D721Med (cell line): ENCODE measurements at places on chromosomes 11 and 22.

- no peak for DNase-seq
Observed at GRCh38 chr11:65260756-65261590, 789 bp upstream of the POLA2 start.

- peak; percentile 96 for DNase-seq
Observed at GRCh38 chr11:69670158-69670845, 4.9 kb downstream of the LTO1 start.

DNA sequence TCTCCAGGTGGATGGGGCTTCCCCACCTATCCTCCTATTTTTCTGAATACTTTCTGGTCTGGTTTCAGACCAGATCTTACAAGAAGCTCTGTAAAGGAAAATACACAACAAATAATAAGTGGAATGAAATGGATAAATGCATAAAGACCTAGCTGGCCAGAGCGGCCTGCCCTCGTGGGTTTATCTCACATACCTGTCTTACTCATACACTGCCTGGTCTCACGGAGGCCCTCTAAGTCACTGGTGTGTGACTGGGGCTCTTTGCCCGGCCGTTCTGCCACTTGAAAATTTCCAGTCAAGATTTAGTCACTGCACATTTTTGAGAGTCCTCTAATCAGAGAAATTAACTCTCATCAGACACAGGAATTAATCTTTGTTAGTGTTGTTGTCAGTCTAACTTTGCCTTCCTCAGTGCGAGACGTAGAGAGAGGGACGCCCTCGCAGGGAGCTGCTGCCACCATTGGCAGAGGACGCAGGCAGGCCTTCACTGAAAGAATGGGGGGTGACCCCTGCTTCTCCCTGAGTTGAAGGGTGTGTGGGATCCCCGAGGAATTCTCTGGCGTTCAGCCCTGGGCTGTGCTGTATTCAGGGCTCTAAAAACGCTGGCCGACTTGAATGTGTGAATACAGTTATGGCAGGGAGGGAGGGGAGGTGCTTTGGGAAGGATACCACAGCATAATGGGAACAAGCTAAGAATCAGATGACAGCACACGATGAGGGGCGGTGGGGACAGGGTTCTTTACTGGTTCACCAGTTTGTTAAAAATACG is 46.3 kb upstream of the CADM1 start:
- DNase-seq, result no peak

GRCh38 chr11:34773826-34774225 is 142.4 kb downstream of the APIP start:
- no peak for DNase-seq

GRCh38 chr22:20429254-20430100 is 8.1 kb downstream of the SCARF2 start:
- peak; percentile 16 for DNase-seq

DNA sequence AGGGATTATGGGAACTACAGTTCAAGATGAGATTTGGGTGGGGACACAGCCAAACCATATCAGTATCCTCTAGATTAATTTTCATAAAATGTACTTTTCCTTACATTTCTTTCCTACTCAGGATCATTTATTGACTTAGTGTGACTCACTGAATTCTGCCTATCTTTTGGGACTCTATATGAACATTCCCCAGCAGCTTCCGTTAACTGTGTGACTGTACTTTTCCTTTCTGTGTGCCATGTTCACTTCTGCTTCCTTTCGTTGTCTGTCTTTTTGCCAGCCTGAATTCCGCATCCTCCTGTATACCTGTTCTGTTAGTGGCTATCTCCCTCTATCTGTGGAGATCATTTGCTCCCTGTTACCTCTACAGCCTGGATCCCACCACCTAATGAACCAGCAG is 48.8 kb downstream of the SPECC1L start:
- no peak for DNase-seq

GRCh38 chr11:84780689-84781293 is 846.4 kb downstream of the DLG2 start:
- DNase-seq, result no peak

GRCh38 chr11:45076761-45077160 is 69.7 kb upstream of the PRDM11 start:
- DNase-seq, result no peak

- DNase-seq, result no peak
Observed at GRCh38 chr22:19843857-19844376, 10.8 kb downstream of the GNB1L start.

GRCh38 chr11:79440571-79441460 is at the start of gene TENM4:
TENM4 (minus strand) TSS chr11:79441030; CDS start chr11:79069944, 371,086 bp downstream.
- DNase-seq, result peak; percentile 25

DNA sequence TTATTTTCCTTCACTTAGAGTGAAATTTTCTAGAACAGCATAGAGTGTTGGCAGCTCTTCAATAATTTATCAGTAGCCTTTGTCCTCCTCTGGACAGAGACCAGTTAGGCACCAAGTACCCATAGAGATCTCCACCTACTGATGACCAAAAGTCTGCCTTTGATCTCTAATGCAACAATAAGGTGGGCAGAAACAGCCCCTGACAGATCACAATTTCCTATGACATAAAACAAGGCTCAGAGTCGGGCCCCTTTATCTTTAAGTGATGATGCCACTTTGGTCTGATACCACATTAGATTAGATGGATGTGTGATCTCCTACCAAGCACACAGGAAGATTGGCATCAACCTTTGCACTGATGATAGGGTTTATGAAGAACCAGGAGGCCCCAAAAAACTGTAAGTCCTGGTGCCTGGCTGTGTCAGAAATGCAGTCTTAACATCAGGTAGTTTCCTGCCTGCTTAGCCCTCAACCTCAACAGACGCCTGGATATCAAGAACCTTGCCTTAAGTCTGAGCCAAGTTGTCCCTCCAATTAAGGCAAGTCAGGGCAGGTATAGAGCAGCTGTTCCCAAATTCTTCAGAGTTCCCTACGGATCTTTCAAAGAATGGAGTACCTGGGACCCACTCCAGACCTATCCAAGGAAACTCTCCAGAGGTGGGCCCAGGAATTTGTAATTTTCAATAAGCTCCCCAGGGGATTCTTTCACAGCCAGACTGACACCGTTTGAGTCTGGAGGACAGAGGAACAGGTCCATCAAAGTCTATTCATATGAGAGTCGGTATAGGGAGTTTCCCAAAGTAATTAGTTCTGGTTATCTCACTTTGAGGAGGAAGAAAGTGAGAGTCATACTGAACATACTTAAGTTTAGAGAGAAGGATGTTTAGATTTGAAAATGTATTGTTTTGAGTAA is 30.6 kb upstream of the TMPRSS4 start:
- DNase-seq, result no peak

DNA sequence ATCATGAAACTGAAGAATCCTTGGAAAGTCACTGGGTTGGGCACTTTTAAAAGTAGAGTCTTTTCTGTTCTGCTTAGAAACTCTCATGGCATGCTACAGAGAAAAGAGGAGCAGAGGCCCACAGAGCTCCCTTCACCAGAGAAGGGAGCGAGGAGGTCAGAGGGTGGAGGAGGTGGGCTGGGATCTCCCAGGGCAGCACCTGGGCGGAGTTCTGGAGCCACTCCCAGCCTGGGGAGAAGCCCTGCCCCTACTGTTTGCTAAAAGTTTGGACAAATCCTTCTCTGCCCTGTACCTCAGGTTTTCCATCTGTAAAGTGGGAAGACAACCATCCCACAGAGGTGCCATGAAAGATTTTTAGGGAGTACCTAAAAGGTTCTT is 299.1 kb downstream of the KIRREL3 start:
- DNase-seq, result no peak

DNA sequence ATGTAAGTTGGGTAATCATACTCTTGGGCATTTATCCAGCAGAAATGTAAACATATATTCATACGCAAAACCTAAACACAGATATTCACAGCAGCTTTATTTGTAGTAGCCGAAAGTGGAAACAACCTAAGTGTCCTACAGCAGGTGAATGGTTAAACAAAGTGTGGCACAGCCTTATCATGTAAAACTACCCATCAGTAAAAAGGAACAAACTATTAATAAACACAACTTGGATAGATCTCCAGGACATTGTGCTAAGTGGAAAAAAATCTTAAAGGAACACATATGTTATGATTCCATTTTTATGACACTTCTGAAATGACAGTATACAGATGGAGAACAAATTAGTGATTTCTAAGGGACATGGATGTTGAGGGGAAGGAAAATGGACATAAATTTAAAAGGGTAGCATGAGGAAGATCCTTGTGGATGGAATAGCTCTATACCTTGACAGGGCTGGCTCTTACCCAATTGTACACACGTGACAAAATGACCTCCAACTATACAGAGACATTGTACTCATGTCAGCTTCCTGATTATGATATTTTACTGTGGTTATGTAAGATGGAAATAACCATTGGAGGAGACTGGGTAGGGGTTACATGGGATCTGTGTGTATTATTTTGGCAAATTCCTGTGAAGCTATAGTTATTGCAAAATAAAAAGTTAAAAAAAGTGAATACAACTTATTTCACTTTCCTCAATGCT is 15.4 kb downstream of the ANO5 start:
- no peak for DNase-seq

- no peak for DNase-seq
Observed at GRCh38 chr11:30155428-30155827, 75.4 kb upstream of the FSHB start.

DNA sequence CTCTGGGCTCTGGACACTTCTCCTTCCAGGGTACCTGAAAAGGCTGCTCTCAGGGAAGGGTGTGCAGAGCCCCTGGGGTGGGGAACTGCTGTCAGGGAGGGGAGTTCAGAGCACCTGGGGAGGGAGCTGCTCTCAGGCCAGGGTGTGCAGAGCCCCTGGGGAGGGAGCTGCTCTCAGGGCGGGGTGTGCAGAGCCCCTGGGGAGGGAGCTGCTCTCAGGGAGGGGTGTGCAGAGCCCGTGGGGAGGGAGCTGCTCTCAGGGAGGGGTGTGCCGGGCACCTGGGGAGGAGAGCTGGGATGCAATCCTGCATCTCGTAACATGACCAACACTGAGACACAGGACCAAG is 764.2 kb downstream of the BRD1 start:
- no peak for DNase-seq

DNA sequence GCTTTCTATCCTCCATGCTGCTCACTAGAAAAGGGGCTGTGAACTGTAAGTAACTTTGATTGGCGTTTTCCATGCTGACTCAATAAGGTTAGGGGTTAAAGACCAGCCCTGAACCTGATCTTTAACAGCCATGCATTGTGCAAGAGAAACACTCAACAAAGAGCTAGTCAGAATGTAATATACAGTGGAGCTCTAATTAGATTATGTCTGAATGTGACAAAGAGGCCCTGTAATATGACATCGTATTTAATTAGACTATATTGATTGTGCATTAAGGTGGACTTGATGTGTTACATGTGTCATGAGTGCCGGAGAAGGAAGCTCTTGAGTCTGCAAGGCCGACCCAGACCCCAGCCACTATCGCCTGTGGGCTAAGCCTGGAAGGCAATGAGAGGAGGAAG is 70.5 kb downstream of the PKNOX2 start:
- DNase-seq, result no peak

- no peak for DNase-seq
Observed at GRCh38 chr11:75311858-75312288, 39.6 kb downstream of the ARRB1 start.

- DNase-seq, result no peak
Observed at GRCh38 chr22:41285441-41285819, 557 bp downstream of the RANGAP1 start.

GRCh38 chr22:36584666-36585065 is 55.7 kb upstream of the EIF3D start:
- DNase-seq, result no peak

GRCh38 chr11:44328138-44328660 is 18.3 kb upstream of the ALX4 start:
- DNase-seq, result no peak

DNA sequence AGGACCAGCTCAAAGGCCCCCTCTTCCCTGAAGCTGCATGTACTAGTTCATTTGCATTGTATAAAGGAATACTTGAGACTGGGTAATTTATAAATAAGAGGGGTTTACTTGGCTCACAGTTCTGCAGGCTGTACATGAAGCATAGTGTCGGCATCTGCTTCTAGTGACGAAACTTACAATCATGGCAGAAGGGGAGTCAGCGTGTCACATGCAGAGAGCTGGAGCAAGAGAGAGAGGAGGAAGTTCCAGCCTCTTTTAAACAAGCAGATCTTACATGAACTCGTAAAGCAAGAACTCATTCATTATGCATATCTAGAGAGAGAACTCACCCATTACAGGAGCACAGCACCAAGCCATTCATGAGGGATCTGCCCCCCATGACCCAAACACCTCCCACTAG is 7.1 kb upstream of the HMGXB4 start:
- DNase-seq, result no peak

DNA sequence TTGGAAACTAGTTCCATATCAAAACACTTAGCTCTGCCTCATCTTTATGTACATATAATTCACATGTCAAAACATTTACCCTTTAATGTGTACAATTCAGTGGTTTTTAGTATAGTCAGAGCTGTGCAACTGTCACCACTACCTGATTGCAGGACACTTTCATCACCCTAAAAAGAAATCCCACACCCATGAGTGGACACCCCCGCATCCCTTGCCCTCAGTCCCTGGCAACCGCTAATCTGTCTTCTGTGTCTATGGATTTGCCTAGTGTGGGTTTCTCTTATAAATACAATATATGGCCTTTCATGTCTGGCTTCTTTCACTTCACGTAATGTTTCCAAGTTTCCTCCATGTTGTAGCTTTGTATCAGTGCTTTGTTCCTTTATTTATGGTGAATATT is 8.6 kb upstream of the EMID1 start:
- no peak for DNase-seq

- DNase-seq, result no peak
Observed at GRCh38 chr11:60280412-60280811, at the start of gene MS4A4A. MS4A4A (plus strand) TSS chr11:60280666; CDS start chr11:60280676, 10 bp downstream.

DNA sequence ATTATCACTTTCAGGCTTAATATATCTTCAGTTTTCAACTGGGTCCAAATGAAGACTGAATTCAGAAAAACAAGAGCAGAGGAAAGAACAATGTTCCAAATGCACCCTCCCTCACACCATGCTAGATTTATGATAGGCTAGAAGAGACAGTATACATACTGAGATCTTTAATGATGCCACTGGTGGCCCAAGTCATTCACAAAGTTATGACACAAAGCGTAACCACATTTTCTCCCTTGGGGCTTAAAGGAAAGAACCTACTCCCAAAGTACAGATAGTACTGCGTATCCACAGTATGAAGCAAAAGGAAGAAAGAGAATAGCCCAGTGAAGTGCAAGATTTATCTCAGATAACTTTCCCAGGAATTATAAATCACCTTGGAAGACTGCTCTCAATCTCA is 10.9 kb upstream of the SOX6 start:
- no peak for DNase-seq

DNA sequence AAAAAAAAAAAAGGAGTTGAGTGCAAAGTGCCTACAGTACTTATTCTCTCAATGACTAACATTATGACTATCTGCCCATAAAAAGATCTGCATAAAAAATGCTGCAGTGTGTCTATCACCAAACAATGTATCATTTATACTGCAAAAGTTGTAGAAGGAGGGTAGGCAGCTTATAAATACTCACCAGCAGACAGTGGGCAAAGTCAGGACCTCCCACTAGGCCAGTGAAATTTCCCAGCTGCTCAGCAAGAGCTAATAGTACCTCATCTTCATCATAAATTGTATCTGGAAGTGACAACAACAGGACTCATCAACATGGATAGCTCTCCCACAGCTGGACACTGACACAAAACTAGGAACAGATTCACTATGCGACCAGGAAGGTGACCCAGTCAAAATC is 1.6 kb downstream of the PPP2R1B start:
- DNase-seq, result no peak
